NK-92 treated with Interleukin-12 subunit alpha and Interleukin-12 subunit beta, amount 100 ng/mL, for 24 hours (cell line): ENCODE measurements at places on chromosomes 16 and 17.

GRCh38 chr16:82302042-82302727 lies 132.2 kb upstream of the MPHOSPH6 start:
- no peak for DNase-seq

DNA sequence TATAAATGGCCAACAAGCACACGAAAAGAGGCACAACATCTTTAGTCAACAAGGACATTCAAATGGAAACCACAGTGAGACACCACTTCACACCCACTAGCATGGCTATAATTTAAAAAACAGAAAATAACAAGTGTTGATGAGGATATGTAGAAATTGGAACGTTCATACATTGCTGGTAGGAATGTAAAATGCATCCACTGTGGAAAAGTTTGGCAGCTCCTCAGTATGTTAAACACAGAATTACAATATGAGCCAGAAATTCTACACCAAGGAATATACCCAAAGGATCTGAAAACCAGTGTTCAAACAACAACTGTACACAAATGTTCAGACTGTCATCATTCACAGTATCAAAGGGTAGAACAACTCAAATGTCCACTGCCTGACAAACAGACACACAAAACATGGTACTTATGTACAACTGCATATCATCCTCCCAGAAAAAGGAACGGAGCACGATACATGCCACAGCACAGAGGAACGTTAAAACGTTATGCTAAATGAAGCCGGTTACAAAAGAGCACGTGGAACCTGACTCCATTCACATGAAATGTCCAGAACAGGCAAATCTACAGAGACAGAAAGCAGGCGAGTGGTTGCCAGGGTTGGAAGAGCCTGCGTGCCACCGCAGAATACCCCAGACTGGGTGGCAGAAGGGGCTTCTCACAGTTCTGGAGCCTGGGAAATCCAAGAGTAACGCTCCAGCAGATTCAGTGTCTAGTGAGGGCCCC lies 32.8 kb upstream of the METRNL start:
- DNase-seq = no peak

DNA sequence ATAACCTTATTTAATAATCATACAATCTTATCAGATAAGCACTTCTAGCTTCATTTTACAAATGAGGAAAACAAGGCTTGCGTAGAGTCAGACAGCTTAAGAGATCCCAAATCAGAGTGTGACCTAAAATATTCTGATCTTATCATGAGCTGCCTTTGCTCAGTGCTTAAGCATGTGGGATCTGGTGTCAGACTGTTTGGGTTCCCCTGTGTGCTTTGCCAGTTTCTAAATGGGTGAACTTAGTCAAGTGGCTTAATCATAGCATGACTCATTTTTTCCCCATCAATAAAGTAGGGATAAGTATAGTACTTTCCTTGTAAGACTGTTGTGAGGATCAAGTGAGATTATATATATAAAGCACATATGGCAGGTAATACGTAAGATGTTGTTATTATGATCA lies 612.6 kb upstream of the C16orf82 start:
- no peak for DNase-seq

DNA sequence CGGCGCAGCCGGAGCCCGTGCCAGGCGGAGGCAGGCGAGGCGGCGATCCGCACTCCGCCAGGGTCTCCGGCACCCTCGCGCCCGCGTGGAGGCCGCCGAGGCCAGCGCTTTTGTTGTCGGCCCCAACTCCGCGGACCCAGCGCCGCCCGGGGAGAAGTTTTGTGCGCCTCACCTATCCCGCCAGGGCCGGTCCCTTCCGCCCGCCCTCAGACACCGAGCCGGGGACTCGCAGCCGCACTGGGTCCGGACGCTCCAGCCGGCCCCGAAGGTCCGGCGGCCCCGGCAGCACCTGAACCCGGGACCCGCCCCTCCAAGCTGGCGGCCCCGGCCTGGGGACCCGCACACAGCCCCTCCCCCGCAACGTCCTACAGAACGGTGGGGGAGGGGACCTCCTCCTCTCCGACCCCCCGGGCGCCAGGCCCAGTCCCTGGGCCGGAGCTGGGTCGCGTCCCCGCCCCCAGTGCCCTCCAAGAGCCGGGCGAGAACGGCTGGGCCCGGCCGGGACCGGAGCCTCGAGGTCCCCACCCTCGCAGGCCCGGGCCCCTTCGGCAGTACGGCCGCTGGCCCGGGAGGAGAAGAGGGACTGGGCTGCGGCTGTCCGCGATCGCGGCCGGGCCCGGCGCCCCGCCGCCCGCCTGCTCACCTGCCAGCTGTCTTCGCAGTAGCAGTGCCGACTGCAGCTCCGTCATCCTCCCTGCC lies 698 bp downstream of the UBE2G1 start:
- peak; percentile 36 for DNase-seq

- DNase-seq = no peak
Observed at GRCh38 chr17:45848868-45849535, 4.3 kb downstream of the SPPL2C start.

- DNase-seq = no peak
Observed at GRCh38 chr16:72903176-72903575, 144.8 kb downstream of the ZFHX3 start.
